ENCODE measurements at places on chromosomes 2 and 18. TPM values are rescaled to one million over a fixed set of nuclear protein-coding genes. Genes with fewer than 3 reads are reported as not detected.

Gene SCN9A
- 0.78 TPM for total RNA-seq

Gene NRP2
- total RNA-seq = 2.5 TPM

Gene LTBP1
- 340 TPM for total RNA-seq

Gene GYPC
- total RNA-seq = 68.0 TPM

Gene SDC1
- 20.3 TPM for total RNA-seq

Gene RAPGEF4
- total RNA-seq = under 0.01 TPM

Measured in subcutaneous preadipocyte (primary cell).